Activated T-helper 9 cell treated with anti-CD3 and anti-CD28 coated beads, Interleukin-2, amount 50 U/mL, for 16 hours (primary cell): ENCODE measurements at places on chromosomes 5 and 9.

DNA sequence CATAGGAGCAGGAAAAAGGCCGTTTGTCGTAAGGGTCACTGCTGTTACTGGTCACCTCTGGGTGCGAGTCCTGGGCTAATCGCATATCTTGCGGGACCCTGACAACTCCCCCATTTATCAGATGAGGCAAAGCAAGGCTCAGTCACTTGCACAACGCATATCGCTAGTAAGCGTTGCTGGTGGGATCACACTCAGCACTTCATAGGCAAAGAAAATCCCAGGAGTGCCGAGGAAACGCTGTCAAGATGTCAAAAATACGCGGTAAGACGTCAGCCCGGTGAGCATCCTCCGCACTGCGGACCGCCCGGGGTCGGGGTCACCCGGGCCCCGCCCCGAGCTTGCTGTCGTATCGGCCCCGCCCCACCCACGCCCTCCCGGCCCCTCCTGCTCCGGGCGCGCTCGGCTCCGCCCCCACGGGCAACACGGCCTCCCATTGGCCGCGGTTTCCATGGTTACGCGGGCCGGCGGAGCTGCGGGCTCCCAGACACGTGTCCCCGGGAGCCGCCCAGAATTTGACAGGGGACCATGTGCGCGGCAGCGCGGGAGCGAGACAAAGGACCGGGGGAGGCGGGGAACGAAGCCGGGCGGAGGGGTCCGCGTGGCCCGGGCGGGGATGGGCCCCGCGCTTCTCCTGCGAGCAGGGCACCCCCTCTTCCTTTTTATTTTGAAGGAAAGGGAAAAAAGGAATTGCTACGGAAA lies 80.2 kb upstream of the IER5L start:
- peak; percentile 84 for DNase-seq

GRCh38 chr5:54285686-54286085 lies 24.7 kb downstream of the ARL15 start:
- no peak for DNase-seq

DNA sequence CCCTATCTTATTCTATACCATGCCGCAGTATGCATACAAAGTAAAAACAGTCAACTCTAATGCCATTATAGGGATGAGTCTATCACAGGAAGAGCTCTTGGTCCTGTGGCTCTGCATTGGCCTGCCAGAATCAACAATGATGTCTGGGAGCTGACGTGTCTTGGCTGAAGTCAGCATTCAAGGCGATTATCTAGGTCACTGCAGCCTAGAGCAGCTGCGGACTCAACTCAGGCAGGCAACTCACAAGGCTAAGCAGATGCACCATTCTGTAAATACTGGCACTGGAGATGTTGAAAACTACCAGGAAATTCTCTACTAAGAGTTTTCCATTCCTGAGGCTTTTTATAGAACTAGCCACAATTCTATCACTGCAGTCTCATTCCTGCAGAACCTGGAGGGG lies 13.3 kb downstream of the SPATA9 start:
- DNase-seq: no peak

GRCh38 chr5:2006971-2007291 lies 124.2 kb upstream of the IRX4 start:
- no peak for DNase-seq

- DNase-seq: no peak
Observed at GRCh38 chr9:119768266-119768665, 399.0 kb upstream of the BRINP1 start.

DNA sequence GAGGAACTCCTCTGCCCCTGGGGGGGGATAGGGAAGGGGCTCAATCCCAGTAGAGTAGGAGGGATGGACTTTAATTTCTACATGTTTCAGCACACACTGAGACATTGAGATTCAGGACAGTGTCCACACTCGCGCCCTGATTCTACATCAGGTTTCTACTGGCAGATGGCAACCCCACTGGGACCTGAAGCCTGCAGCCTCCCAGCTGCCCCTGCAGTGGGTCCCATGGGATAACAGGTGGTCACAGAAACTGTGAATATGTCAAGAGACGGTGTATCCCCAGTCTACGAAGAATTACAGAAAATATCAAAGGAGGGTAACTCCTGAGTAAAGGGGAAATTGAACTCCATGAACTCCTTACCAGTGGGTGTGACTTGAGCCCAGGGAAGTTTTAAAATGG lies 2.4 kb upstream of the TERT start:
- DNase-seq: no peak

DNA sequence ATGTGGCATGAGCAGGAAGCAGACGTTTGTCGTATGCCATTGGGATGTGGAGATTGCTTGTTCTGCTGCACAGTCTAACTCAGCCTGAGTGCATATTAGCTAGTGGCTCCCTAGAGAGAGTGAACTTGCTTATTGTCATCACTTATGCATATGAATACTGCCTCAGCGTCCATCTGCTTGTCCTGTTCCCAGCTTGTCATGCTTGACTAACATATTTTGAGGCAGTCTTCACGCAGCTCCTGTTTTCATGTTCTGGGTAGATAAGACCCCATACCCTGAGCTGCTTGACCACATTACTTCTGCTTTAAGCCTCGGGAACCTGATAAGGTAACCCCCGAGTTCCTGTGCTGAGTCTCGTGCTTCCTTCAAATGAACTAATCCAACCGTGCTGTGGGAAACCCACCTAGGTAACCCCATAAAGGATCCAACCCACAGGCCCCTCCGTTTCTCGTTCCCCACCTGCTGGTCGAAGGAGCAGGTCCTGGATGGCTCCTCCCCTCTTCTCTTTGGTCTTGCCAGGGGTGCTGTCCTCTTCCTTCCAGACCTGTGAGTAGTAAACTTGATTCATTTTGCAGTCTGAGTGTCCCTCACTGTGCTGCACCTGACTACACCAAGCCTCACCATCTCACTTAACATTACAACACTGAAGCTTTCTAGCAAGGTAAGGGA lies 25.0 kb downstream of the ANKRD33B start:
- no peak for DNase-seq

DNA sequence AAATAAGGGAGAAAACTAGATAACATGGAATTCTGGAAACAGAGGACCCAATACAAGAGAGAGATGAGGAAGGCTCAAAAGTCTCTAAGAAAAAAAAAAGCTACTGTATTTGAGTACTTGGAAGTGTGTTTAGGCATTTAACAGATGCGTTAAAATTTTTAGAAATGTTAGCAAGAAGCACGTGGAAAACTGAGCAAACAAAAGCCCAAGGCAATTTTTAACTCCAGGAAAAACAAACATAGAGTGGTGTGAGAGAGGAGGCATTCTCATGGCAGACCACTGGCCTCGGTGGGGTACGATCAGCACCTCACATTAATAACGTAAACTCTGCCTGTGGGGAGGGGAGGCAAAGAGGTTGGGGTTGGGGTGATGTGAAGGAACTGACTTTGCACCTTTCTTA lies 321.4 kb downstream of the GADD45G start:
- DNase-seq: no peak

DNA sequence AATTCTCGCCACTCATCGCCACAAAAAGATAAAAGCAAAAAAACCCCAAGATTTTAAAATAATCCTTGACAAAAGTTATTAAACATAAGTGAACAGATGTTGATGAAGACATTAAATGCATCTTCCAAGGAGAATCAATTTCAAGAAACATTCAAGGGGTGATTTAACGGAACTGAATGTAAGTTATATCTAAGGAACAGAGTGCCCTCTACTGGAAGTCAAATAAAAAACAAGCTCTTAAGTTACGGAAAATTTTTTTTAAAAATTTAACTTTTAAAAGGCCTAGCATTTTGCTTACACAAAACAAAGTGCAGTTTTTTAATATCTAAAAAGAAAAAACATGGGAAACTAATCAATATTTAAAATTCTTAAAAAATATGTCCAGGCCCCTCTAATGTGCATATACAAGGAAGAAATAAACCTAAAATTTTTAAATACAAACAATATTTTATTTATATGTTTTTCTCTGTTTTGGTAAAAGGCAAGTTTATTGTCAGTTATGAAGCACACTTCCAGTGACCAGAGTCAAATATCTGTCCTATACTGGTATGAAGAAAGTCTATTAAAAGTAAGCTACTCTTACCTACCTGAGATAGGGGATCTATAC lies 28.0 kb downstream of the TEX10 start:
- no peak for DNase-seq

GRCh38 chr5:108521841-108522506 lies 140.1 kb upstream of the FBXL17 start:
- DNase-seq: no peak

- no peak for DNase-seq
Observed at GRCh38 chr5:140351609-140352334, 5.4 kb upstream of the HBEGF start.
